ENCODE measurements at places on chromosomes 12 and 14.

DNA sequence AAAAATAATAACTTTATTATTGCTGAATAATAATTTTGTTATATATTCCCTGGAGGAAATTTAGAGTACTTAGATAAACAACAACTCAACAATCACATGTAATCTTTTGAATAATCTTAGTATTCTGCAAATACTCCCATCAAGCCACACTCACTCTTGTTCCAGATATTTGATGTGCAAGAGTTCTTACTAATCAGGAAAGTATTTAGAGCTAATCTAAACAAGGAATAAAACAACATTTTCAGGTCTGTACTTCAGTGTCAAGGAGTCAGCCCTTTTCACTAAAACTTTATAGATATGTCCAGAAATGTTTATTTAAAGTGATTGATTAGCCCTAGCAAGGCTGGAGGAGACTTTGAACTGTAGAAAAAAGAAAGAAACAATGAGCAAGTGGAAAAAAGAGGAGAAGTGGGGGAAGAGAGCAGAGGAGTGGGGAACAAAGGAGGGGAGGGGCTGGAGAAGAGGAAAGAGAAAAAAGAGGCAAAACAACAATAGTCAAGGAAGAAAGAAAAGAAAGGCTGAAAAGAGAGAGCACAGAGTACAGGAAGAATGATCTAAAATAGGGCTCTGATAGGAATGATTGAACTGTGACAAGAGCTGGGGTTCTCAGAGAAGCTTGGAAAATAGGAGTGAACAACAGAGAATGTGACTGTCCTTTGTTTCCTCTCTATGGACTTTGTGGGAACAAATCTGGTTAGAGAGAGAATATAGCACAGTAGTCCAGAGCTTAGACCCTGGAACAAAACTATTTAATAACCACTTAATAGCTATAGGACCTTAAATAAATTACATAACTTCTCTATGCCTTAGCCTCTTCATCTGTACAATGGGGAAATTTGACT lies 238.7 kb downstream of the AKAP6 start:
- peak; percentile 38 for DNase-seq

GRCh38 chr12:51915003-51915625 lies 7.8 kb downstream of the ACVRL1 start:
- no peak for DNase-seq

DNA sequence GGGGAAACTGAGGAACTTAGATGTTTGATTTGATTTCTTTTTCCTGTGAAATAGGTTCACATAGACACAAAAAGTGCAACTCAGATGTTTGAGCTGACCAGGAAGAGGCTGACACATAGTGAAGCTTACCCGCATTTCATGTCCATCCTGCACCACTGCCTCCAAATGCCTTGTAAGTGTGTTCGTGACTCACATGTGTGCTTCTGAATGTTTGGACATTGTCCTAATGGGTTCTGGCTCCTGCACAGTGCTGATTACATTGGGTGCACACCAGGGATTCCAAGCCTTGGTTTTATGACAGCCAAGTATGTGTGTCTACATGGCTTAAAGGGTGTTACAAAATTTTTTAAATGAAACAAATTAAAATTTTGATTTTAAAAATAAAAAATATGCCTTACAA lies 137.4 kb downstream of the DAAM1 start:
- peak; percentile 84 for DNase-seq

- peak; percentile 19 for DNase-seq
These were observed 53.0 kb downstream of the PKP2 start for GRCh38 chr12:32843528-32844095.

DNA sequence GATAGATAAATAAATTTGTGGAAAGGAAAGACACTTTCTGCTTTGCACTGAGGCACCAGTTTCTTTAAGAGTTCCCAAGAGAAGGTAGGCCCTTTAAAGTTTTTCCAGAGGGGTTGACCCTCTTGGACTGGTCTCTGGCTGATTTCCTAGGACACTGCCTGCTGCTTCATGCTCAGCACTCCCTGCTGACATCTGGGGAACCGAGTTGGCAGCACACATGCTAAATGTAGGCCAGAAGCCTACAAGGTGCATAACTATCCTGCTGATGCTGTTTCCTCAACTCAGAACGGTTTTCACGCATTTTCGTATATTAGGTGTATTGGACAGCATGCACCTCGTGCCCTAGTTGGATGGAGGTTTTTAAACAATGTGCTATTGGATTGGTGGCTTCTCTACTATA lies 887.2 kb upstream of the SEL1L start:
- no peak for DNase-seq

DNA sequence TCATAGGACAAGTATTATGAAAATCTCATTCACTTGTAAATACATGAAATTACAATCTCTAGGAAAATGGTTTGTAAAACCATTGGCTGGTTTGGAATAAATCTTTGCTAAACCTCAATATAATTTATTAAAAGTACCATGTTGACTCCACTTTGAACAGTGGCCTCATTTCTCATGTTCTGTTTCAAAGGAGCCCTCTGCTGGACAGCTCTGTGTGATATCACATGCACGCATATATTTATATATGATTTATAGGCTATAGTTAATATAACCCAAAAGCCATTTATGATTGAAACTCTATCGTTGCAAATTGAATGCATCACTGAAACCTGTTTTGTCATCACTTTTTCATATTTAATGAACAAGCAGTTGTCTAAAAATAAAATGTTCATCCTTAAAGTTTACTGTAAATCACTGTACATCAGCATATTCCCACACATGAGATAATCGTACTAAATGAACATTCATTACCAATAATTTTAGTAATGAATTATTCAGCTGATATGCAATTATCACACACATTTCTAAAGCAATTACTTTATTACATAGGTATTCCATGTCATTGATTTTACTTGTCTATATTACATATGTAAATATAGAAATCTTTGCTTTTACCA lies 493.8 kb downstream of the NPAS3 start:
- peak; percentile 55 for DNase-seq

DNA sequence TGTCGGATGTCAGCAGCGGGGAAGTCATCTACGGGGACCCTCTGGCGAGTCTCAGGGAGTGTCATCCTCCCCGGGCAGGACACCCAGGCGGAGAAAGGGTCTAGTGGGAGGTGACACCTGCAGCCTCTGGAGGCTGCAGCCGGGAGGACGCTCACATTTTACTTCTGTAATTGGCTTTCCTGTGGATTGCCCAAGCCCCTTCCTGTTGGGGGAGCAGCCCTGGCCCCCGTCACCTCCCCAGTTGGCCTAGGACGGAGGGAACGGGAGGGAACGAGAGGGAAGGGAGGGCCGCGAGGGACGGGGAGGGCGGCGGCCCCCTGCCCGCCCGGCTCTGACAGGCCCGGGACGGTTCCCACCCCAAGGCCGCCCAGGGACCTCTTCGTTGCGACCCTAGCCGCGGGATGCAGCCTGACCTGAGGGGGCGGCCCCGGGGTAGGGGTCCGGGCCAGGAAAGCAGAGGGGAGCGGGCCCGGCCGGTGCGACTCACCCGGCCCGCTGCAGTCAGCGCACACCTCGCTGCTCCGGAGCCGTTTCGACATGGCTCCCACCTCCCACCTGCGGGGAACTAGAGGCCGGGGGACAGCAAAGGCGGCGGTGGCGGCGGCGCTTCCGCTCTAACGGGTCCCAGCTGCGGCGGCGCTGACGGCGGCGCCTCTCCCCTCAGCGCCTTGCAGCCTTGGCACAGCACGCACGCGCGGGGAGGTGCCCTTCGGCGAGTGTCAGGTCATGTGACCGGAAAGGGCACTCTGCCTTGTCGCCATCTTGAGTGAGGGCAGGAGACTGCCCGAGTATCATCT lies at the start of gene GIT2:
Gene GIT2, minus strand, starts transcription at position 683 of the 797 bp plus-strand sequence. Its CDS starts 144 bp downstream, at position 539.
- DNase-seq: peak; percentile 89

- DNase-seq: no peak
These were observed 42.9 kb downstream of the RBM19 start for GRCh38 chr12:113923251-113923650.

- peak; percentile 93 for DNase-seq
These were observed 246.9 kb downstream of the DPF3 start for GRCh38 chr14:72646861-72647528.

DNA sequence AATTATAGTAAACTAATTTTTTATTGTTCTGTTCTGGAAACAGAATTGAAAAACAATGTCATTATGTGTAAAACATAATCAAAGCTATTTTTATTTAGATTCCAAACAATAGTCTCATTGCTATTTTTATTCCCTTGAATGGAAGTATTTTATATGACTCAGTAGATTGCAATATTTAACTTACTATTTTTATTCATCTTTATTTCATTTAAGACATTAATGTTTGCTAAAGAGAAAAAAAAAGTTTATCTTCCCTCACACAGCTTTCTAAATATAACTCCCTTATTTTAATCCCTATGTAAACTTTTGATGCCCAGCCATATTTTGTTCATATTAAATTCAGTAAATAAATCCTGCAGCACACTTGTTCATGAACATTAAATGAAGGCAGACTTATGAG lies 622.4 kb downstream of the SLC6A15 start:
- no peak for DNase-seq

DNA sequence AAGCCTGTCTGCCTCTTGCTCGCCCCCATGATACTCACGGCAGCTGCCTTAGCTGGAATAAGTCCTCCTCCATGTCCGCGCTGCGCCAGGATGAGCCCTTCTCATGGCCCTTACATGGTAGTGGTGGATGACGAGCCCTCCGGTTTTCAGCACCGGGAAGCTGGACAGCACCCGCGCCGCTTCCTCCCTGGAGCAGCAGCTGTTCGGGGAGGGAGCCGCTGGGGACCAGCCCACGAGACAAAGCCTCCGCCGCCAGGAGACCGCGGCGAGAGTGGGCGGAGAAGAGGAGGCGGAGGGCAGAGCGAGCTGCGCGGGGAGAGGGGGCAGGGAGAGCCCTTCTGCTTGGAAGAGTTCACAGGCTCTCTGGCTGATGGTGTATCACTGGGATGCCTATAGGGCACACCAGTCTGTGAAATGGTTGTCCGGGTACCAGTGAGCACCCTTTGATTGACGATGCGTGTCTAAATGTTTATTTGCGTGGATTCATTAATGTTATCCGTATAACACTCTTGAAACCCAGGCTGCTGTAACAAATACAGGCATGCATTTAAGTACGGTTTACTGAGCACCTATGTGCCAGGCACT lies at the start of gene SVOP:
Gene SVOP, minus strand, starts transcription at position 273 of the 585 bp plus-strand sequence. Its CDS starts 200 bp downstream, at position 73.
- peak; percentile 84 for DNase-seq

DNA sequence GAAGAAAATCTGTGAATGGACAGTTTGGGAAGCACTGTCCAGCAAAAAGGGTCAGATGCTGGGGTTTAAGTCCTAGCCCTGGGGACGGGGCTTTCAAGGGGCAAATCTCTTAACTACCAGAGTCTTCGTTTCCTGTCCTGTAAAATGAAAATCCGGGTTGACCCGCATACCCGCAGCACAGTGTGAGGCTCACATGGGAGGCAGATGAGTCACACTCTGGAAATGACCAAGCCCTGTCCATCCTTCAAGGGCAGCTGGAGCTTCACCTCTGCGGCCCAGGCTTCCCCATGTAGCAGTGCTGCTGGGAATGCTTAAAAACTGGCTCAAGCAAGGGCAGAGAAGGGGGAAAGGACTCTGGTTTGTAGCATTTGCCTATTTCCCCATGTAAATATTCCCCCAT lies 19.0 kb downstream of the FAM181A start:
- peak; percentile 53 for DNase-seq

DNA sequence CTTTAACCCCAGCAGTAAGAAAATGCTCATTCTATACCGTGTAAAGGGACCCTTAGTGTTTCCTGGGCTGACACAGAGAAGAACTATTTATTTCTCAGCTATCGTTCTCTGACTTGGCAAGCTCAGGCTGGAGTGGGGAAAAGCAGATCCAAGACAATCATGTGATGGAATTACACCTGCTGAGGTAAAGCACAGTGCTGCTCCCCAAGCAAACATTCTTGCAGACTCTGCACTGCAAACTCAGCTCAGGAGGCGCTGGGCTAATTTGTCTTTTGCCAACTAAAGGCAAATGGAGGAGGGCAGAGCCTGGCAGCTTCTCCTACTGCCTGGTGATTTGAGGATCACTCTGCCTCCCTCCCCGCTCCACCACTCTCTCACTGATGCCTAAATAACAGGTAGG lies 57.8 kb upstream of the FUT8 start:
- DNase-seq: no peak

GRCh38 chr12:64077922-64078321 lies 144.2 kb downstream of the KICS2 start:
- no peak for DNase-seq

DNA sequence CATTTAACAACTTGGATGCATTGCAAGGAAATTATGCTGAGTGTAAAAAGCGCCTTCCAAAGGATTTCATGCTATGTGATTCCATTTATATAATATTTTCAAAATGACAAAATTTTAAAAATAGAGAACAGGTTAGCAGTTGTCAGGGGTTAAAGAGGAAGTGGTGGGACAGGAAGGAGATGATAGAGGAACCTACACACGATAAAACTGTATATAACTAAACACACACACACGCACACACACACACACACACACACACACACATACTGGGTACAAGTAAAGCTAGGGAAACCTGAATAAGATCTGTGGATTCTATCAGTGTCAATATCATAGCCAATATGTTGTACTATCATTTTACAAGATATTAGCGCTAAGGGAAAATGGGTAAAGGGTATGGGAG lies 17.2 kb downstream of the TTC9 start:
- DNase-seq: no peak

DNA sequence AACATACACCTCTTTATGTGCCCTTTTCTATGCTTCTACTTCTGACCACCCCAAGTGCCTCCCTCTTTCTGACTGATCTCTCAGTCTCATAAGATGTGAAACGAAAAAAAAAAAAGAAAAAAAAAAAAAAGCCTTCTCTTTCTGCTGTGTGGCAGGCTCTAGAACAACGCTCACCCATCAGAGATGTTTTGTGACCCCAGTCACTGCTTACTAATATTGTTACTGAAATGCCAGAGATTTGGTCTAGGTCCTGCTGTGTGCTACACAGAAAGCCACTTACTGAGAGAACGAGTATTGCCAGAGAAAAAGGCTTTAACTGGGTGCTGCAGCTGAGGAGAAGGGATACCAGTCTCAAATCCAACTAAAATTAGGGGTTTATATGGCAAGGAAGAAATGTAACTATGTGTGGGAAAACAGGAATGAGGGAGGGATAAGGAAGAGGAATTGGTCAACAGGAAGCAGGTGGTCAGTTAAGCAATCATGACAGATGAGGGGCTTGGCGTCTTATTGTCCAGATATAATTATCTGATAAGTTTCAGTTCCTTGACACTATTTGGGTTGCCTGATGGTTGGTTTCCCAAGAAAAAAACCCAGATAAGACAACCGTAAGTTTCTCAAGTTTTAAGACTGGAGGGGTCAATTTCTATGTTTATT lies 149.0 kb downstream of the NAV3 start:
- DNase-seq: no peak

DNA sequence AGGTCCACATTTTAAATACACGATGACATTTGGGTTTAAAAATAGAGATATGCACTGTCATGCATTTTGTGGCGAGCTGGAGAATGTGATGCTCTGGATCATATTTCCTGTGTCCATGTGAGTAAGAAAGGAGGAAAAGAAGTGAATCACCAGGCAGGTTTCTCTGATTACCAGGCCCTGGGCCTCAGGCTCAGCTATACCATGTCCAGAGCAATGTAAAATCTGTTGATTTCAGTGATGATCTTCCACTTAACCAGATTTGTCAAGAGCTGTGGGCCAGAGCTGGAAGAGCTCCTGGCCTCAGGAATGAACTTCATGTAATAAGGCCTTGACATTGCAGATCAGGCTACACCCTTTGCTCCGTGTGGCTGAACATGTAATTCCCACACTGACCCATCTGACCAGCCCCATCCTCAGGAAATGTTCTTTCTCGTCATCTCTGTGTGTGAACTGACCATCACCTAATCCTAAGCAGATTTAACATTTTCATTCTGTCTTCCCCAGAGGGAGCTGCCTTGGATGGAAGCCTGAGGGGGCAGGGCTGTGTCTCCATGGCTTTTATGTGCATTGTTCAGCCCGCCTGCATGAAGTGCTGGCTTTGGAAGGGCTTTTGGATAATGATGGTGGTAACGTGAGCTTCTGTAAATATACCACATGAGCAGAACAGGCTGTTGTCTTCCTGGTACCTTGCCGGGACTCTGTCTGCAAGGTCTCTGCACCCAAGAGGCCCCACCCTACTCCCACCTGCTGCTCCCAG lies 54.5 kb downstream of the CRACR2A start:
- DNase-seq: peak; percentile 92
